ENCODE measurements at places on chromosomes 16 and 17.
A peak's percentile ranks its signal among the peaks of the same experiment; 100 is the strongest.

DNA sequence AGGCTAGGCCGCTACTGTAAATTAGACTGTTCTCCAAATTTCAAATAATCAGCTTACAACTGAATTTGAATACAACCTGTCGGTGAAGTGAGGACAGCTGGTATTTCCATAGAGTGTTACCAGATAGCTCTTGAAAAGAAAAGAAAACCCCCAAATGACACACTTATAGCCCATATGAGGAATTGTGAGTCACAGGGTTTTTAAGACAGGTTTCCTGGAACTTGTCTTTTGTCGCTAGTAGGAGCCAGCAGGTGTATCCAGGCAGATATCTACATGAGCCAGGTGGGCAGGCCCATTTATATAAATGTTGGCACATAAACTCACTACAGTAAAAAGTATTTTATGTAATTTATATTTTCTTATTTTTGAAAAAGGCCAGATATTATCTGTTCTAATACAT, 24.0 kb downstream of the TNRC6A start:
- H3K27ac ChIP-seq: peak overlapping the region; percentile 51
- no peaks in the 10 kb centered on the region for H3K27me3 ChIP-seq
- peaks cover 35% of the 10 kb centered on the region for H3K4me1 ChIP-seq
- peaks cover 15% of the 10 kb centered on the region for H3K36me3 ChIP-seq
- peak overlapping the region; percentile 15 for H3K4me3 ChIP-seq

DNA sequence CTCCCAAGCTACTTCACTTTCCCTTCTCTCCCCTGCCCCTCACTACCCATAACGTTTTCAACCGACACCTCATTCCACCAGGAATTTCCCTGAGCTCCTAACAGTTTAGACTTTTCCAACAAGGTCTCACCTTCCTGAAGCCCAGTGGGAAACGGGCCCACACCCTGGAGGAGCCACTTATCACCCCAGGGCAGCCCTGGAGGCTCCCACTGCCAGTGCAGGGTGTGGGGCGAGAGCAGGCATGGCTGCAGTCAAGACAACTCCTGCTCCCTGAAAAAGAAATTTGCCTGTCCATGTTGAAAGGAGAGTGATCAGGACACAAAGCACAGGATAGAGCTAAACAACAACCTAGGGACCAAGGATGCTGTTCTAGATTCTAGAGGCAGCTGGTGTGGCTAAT, 1.7 kb upstream of the CCNF start:
- no peak for DNase-seq
- H3K4me3 ChIP-seq: peak overlapping the region; percentile 91
- no peaks in the 10 kb centered on the region for H3K27me3 ChIP-seq

GRCh38 chr17:72618001-72618509, 474.4 kb downstream of the SLC39A11 start:
- H3K27me3 ChIP-seq: peaks cover 47% of the 10 kb centered on the region
- H3K4me3 ChIP-seq: peak overlapping the region; percentile 72
- no peaks in the 10 kb centered on the region for H3K36me3 ChIP-seq
- DNase-seq: peak; percentile 81
- H3K27ac ChIP-seq: no peak overlapping the region
- H3K4me1 ChIP-seq: peaks cover 23% of the 10 kb centered on the region

- H3K36me3 ChIP-seq: no peaks in the 10 kb centered on the region
- H3K4me3 ChIP-seq: no peak overlapping the region
- DNase-seq: no peak
- H3K27ac ChIP-seq: no peak overlapping the region
- no peaks in the 10 kb centered on the region for H3K4me1 ChIP-seq
Measured at GRCh38 chr17:79033046-79033616, 9.2 kb downstream of the C1QTNF1 start.

GRCh38 chr17:66240013-66240412, 10.8 kb upstream of the APOH start:
- peaks cover 2% of the 10 kb centered on the region for H3K4me1 ChIP-seq
- no peaks in the 10 kb centered on the region for H3K27me3 ChIP-seq
- DNase-seq: no peak
- H3K4me3 ChIP-seq: no peak overlapping the region
- no peak overlapping the region for H3K27ac ChIP-seq

DNA sequence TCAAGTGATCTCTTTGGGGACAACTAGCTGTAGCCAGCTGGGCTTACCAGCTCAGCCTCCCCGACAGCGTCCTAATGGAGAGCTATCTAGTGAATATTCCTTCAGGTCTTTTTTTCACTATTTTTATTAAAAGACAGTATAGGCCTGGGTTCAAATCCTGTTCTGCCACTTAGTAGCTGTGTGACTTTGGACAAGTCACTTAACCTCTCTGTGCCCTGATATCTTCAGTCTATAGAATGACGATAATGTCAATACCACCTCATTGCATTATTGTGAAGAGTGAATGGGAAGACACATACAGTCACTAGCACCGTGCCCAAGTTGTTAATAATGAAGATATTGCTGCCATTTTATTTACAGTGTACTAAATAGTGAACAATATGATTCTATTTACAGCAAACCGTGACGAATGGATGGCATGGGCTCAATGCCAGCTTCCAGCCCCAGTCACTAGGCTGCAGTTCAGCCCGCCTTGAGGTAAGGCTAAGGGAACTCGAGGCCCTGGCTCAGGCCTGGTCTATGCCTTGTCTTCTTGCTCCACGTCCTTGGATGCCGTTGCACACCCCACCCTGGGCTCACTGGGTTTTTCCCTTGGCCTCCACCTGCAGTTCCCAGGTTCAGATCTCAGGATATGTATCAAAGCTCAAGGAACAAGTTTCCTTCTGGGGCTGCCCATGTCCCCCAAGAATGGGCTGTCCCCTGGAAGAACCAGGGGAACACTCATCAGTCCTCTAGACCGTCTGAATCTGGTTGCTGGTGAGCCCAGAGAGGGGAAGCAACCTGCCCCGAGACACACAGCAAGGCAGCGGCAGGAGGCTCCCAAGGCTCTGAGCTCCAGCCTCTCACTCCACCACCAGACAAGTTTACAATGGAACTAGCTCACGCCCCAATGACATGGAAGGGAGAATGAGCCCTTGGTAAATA, 95.4 kb upstream of the TNRC6C start:
- no peak for DNase-seq
- H3K36me3 ChIP-seq: no peaks in the 10 kb centered on the region
- H3K4me1 ChIP-seq: peaks cover 4% of the 10 kb centered on the region
- H3K27me3 ChIP-seq: peaks cover 27% of the 10 kb centered on the region

DNA sequence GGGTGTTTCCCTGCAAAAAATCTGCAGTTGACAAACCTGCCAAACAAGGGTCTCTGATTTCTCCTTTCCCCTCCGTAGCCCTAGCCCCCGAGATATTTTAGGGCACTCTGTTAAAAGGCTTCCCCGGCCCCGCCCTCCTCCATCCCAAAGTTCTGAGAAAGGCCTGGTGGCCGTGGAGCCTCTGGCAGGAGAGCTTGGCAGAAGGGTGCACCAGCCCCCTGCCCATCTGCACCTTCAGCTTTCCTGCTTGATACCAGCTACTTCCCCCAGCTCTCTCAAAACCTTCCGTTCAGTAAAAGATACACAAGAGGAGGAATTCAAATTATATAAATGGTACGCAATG, 711 bp upstream of the CANT1 start:
- peak overlapping the region; percentile 89 for H3K4me3 ChIP-seq
- H3K4me1 ChIP-seq: peaks cover 49% of the 10 kb centered on the region
- H3K36me3 ChIP-seq: peaks cover 10% of the 10 kb centered on the region

DNA sequence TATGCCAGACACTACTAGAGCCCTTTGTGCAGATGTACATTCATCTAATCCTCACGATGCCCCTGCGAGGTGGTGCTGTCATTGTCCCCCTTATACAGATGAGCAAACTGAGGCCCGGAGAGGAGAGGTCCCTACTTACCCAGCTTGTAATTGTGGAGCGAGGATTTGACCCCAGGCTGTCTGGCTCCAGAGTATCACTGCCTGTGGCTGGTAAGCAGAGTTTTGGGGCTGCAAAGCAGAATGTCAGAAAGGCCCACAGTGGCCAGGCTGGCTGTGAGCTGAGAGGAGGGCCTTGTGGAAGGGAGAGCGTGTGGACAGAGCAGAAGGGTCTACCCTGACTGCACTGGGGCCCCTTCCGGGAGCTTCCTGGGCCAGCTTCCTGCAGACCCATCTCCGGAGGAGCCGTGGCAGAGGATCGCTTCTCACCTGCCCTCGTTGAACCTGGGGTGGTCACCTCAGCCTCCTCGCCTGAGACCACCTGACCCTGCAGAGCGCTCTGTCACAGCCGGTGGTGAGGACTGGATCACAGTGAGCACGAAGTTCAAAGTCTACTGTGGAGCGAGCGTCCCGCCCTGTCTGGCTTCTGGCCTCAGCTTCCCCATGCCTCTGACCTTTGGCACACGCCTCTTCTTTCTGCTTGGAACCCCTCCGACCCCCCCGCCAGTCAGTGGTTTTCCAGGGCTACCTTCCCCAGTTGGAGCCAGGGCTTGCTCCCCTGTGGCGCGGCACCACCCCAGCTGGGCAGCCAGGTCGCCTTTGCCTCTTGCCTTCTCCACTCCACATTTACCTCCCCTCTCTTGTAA, 12.1 kb downstream of the CMIP start:
- no peak overlapping the region for H3K27ac ChIP-seq
- peaks cover 39% of the 10 kb centered on the region for H3K4me1 ChIP-seq
- no peaks in the 10 kb centered on the region for H3K27me3 ChIP-seq
- no peak for DNase-seq
- H3K4me3 ChIP-seq: no peak overlapping the region

DNA sequence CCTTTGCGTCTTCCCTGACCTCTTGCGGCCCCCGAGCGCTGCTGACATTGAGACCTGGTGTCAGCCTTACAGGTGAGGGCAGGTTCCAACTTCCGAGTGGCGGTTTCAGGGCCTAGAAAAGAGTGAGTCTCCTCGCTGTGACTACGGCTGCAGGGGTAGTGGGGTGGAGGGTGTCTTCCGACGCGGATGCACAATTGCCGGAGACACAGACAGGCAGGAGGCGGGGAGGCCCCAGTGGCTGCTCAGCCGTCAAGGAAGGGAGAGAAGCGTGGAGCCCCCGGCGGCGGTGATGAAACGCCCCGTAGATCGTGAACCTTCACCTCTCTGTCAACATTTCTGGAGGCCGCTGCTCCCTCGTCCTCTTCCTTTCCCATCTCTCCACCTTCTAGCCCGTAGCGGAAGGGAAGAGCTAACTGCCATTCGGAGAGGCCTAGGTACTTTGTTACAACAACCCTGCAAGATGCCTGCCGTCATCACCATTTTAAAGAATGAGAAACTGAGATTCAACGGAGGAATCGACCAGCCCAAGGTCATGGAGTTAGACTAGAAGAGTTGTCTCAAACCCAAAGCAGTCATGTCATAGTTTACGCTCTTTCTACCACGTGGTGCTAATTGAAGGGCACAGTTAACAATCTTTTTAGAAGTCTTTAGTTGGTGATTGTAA, 485 bp downstream of the DNAJA3 start:
- H3K27ac ChIP-seq: peak overlapping the region; percentile 100
- peaks cover 32% of the 10 kb centered on the region for H3K36me3 ChIP-seq
- peaks cover 3% of the 10 kb centered on the region for H3K27me3 ChIP-seq
- peak overlapping the region; percentile 100 for H3K4me3 ChIP-seq
- DNase-seq: no peak
- H3K4me1 ChIP-seq: peaks cover 29% of the 10 kb centered on the region

DNA sequence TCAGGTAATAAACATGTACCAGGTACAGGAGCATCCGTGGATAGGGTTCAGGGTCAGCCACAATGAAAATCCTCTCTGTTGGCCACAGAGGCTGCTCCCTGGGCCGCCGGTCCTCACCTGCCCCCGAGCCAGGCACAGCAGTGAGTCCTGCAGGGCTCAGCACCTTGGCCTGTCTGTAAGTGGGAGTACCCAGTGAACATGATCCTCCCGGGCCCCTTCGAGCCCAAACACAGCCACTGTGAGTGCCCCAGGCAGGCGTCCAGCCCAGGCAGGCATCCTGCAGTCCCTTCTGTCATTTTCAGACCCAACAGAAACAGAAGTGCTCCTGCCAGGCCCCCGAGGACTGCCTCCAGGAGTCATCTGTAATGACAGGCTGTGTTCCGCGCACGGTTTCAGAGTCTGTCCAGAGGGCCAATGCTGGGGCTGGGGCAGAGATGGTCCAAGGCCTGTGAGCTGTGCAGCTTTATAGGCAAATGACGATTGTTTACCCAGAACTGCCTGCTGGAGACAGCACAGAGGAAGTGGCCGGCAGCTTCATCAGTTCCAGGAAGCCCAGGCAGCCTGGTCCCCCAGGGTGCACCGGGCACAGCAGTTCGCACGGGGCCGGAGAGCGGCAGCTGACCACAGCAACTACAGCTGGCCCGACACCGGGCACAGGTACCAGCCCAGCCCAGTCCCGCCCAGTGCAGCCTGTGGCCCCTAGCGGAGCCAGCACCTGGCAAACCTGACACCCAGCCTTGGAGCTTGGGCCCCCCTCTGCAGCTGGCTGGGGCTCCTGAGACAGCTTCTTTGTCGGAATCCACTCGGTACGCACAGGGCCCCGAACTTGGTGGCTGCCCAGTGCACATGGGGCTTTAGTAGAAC, 13.2 kb downstream of the SLC7A5 start:
- H3K36me3 ChIP-seq: peaks cover 70% of the 10 kb centered on the region
- DNase-seq: peak; percentile 85
- H3K4me3 ChIP-seq: peak overlapping the region; percentile 77
- peaks cover 58% of the 10 kb centered on the region for H3K4me1 ChIP-seq
- H3K27ac ChIP-seq: peak overlapping the region; percentile 87
- no peaks in the 10 kb centered on the region for H3K27me3 ChIP-seq

DNA sequence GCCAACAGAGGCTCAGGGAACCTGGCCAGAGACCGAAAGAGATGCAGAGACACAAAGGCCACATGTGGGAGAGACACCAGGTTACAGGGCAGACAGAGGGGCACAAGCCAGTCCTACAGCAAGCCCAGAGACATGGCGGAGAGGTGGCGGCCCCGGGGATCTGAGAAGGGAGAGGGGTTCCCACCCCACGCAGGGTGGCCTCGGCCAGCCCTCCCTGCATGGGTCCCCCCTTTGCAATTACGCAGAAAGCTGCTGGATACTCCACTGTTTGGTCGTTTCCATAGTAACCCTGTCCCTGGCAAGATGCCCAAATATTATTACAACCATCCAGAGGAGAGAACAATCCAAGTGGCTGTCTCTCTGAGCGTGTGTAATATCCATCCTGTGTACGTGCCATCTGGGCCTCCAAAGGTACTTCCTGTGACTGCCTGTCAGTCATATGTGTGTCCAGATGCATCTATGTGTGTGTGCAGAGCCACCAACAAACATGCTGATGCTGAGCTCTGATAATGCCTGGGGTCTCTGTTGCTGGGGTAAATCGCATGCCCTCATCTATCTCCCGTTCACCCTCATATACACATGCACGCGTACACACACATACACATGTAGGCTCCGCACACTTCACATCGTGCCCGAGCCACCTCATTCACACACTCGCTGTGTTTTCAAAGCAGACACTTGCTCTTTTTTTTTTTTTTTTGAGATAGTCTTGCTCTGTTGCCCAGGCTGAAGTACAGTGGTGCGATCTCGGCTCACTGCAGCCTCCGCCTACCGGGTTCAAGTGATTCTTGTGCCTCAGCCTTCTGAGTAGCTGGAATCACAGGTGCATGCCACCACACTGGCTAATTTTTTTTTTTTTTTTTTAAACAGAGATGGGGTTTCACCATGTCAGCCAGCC, 5.5 kb downstream of the PCGF2 start:
- H3K27ac ChIP-seq: peak overlapping the region; percentile 5
- peak; percentile 72 for DNase-seq
- H3K4me3 ChIP-seq: no peak overlapping the region
- peaks cover 25% of the 10 kb centered on the region for H3K4me1 ChIP-seq
- peaks cover 12% of the 10 kb centered on the region for H3K27me3 ChIP-seq

Measured in activated CD4-positive, alpha-beta T cell treated with anti-CD3 and anti-CD28 coated beads, Interleukin-2, amount 10 ng/mL, durations not matched to agents 24 days and 14 days (primary cell).